ENCODE measurements at places on chromosomes 6 and 20.

DNA sequence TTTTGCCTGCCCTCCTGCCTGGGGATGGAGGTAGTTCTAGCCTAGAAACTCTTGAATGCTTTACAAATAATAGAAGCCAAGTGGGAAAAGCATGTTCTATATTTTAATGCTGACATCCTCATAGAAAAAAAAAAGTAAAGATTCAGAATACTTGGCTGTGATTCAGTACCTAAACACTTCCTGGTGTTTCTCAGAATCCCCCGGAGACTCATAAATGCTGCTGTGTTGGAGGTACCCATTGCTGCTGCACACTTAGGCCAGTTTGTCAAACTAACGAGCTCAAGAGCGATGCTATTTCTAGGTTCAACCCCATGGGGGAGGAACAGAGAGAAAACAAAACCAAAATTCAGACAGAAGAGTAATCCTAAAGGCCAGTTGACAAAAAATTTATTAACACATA, 38.8 kb upstream of the ZFP64 start:
- DNase-seq = no peak

GRCh38 chr6:42193491-42193894, 1.3 kb downstream of the GUCA1B start:
- DNase-seq = no peak

- no peak for DNase-seq
These were observed 148.6 kb upstream of the ZFP64 start for GRCh38 chr20:52340036-52340634.

- DNase-seq = no peak
These were observed 76.0 kb upstream of the ADTRP start for GRCh38 chr6:11854408-11855165.

GRCh38 chr6:53361549-53362031, 12.8 kb upstream of the ELOVL5 start:
- DNase-seq = peak; percentile 86

DNA sequence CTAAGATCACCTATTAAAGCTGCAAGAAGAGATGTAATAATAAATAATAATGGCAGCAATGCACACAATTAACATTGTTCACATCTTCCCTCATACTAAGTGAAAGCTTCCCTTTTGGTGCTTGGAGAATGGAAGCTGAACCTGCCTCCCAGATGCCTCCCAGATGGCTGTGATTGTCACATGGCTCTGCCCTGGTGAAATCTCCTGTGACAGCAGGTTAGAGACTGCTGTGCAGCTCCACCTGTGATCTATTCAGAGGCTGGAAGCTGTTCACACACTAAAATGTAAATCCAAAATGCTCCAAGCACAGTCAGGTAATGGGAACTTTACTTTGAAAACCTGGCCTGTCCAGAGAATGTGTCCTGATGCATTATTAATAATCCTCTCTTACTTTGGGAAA, 41.7 kb upstream of the RGS17 start:
- no peak for DNase-seq

- DNase-seq = no peak
These were observed 23.9 kb downstream of the DUSP22 start for GRCh38 chr6:315921-316752.

- DNase-seq = no peak
These were observed 411.1 kb downstream of the BCKDHB start for GRCh38 chr6:80517525-80517924.

- no peak for DNase-seq
These were observed 147.1 kb upstream of the SASH1 start for GRCh38 chr6:148195511-148195910.

DNA sequence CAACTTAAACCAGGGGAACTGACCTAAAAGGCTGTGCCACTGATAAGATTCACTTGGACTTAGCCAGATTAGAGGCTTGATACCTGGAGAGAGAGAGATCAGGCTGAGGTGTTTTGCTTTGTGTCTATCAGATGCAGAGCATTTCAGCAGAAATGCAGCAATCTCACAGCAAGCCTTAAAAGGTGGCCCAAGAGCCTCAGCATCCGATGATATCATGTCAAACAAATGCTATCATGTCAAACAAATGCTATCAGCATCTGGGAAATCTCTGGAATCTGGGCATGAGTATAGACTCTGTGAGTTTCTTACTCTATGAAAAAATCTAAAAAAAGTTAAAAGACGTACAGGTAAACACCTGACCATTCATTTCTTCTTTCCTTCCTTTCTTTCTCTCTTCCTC, 718.9 kb downstream of the EYS start:
- no peak for DNase-seq

- no peak for DNase-seq
These were observed 315.4 kb upstream of the CDYL start for GRCh38 chr6:4460586-4461475.

GRCh38 chr20:12989586-12990115, 19.1 kb upstream of the SPTLC3 start:
- DNase-seq = no peak

DNA sequence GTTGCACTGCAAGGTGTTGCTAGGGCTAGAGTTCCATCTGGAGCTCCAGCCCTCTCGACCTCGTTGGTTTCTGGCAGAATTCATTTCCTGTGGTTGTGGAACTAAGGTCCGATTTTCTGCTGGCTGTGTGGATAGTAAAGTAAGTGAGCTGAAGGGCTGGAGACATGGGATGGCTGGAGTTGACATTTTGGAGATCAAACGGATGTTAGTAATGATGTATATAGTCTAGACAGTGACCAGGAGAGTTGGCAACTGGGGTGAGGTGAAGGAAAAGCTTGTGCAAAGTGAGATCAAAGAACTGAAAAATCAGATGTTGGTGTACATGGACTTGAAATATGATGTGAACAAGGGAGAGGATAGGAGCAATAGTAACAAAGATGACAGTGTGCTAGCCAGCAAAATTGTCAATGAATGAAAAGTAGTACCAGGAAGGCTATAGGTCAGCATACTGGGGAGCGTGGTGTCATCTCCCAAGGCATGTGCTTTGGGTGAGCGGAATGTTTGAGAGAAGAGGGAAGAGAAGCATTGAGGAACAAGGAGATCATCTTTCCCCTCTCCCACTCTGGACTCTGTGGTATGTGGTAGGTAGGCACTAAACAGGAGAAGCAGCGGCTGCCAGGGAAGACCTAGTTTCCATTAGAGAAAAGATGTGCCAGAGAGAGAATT, 7.8 kb downstream of the QRSL1 start:
- DNase-seq = no peak

DNA sequence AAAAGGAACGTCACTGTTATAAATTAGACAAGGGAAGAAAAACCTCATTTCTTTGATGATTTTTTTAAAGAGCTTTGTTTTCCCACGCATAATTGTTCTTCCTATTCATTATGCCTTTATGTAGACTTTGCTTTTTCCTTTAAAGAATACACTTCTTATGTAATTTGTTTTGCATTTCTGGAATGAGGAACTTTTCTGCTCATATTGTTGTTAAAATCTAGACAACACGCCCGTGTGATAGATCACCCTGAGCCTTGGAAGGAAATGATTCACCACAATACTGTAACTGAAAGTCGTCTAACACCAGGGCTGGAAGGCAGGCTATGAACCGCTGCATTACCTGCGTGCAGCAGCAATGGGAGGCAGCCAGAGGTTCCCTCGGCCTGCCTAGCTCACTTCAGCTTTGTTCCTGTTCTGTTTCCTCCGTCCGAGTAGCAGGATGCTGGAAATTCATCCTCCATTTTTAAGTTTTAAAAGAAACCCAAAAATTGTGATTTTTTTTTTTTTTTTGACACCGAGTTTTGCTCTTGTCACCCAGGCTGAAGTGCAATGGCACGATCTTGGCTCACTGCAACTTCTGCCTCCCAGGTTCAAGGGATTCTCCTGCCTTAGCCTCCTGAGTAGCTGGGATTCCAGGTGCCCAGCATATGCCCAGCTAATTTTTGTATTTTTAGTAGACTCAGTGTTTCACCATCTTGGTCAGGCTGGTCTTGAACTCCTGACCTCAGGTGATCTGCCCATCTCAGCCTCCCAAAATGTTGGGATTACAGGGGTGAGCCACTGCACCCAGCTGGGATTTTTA, 49.6 kb upstream of the ZNF217 start:
- peak; percentile 77 for DNase-seq

GRCh38 chr6:150075034-150075421, 6.1 kb upstream of the ULBP3 start:
- no peak for DNase-seq

- DNase-seq = no peak
These were observed 33.1 kb upstream of the UBR2 start for GRCh38 chr6:42530751-42531150.

DNA sequence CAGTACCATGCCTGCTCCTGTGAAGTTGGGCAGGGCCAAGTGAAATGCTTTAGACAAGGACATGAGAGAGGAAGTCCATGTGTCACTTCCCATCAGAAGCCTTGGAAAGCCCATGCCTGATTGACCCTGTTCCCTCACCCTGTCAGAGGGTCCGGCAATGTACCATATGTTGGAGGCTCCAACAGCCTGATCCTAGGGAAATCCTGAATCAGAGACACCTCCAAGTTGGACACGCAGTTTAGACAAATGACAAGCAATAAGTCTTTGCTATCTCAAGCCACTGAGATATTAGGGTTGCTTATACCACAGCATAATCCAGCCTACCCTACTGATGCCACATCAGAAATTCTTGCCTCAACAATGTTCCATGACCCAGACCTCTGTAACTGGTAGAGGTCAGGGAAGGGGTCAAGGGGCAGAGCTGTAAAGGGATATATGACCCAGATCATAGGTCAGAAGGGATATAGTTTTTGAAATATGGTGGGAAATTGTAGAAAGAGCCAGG, 174.8 kb downstream of the HACE1 start:
- no peak for DNase-seq

- DNase-seq = no peak
These were observed 53.9 kb downstream of the PXDC1 start for GRCh38 chr6:3697609-3698008.

DNA sequence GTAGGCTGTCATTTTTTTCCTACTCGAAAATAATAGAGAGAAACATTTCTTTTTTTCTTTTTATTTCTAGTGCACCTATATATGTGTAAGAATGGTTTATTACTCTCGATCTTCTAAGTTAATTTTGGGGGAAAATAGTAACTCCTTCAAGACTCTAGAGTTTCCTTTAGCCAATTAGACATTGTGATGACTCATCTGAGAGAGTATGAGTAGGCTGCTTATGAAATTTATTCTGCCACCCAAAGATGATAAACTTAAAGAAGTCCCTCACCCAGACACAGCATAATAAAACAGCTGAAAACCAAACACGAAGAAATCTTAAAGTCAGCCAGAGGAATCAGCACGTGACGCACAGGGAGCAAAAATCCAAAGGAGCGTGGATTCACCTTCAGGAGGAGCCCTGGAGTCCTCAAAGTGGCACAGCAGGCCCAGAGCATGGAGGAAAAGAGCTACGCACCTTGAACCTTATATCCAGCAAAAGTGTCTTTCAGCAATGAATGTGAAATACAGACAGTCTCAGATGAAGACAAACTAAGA, 81.9 kb downstream of the ERMARD start:
- no peak for DNase-seq

DNA sequence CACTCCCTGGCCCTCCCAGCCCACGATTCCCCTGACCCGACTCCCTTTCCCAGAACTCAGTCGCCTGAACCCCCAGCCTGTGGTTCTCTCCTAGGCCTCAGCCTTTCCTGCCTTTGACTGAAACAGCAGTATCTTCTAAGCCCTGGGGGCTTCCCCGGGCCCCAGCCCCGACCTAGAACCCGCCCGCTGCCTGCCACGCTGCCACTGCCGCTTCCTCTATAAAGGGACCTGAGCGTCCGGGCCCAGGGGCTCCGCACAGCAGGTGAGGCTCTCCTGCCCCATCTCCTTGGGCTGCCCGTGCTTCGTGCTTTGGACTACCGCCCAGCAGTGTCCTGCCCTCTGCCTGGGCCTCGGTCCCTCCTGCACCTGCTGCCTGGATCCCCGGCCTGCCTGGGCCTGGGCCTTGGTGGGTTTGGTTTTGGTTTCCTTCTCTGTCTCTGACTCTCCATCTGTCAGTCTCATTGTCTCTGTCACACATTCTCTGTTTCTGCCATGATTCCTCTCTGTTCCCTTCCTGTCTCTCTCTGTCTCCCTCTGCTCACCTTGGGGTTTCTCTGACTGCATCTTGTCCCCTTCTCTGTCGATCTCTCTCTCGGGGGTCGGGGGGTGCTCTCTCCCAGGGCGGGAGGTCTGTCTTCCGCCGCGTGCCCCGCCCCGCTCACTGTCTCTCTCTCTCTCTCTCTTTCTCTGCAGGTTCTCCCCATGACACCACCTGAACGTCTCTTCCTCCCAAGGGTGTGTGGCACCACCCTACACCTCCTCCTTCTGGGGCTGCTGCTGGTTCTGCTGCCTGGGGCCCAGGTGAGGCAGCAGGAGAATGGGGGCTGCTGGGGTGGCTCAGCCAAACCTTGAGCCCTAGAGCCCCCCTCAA, at the start of gene LTA:
TSS of gene LTA (plus strand) at position 249 of the 871 bp plus-strand sequence. CDS start at position 703, 454 bp downstream.
- DNase-seq = peak; percentile 83

- DNase-seq = no peak
These were observed 234.4 kb downstream of the SYNE1 start for GRCh38 chr6:152402791-152403190.

GRCh38 chr6:111606620-111607115, 990 bp upstream of the TRAF3IP2 start:
- DNase-seq = peak; percentile 9

DNA sequence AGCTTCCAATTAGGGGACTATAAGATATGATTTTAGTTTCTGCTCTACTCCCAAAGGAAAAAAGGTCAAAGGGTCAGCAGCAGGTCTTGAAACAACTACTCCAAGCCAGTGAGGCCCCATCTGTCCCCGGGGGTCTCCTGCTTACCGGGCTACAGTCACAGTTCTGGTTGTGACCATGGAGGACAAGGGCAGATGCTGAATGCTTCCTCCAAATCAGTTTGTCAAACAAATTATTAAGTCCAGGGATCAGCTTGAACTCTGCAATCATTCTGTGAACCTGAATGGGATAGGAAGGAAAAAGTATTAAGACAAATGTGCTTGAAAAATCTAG, 60.2 kb downstream of the MYH7B start:
- no peak for DNase-seq

GRCh38 chr6:106490030-106490429, 129.5 kb downstream of the CRYBG1 start:
- no peak for DNase-seq

- no peak for DNase-seq
These were observed 9.0 kb upstream of the MRPS10 start for GRCh38 chr6:42226645-42227143.

DNA sequence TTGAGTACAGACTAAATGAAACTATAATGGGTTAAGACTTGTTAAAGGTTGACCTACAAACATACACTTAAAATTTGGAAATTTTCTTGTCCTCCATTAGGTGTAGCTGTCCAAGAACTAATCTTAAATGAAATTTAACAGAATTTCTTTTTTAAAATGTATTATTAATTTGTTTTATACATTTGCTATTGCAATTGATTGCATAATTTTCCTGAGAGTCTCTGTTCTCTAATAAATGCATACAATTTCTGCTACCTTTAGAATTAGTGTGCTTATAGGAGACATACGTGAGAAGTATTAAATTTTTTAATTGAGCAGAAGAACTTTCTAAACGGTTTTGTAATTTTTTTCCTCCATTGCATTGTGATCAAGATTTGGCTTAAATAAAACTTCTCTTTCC, 1.5 kb downstream of the FAM135A start:
- DNase-seq = no peak

- no peak for DNase-seq
These were observed 494.9 kb upstream of the POU3F2 start for GRCh38 chr6:98339506-98339905.

All from CD4-positive, alpha-beta T cell treated with Interleukin-12 subunit alpha and Interleukin-12 subunit beta, for 1 hour (primary cell).